ENCODE measurements at places on chromosomes 5 and 9. TPM values are rescaled to one million over a fixed set of nuclear protein-coding genes. Genes with fewer than 3 reads are reported as not detected.

Gene SLU7
- 37.7 TPM for total RNA-seq

- no peaks in the 10 kb centered on the region for H3K4me1 ChIP-seq
- H3K27ac ChIP-seq = no peak overlapping the region
- no peaks in the 10 kb centered on the region for H3K36me3 ChIP-seq
- no peak overlapping the region for H3K4me3 ChIP-seq
- no peak for DNase-seq
- H3K27me3 ChIP-seq = peaks cover 3% of the 10 kb centered on the region
Observed at GRCh38 chr5:131943916-131944315, 1.5 kb downstream of the MEIKIN start.

GRCh38 chr5:6858419-6858818 lies 145.2 kb downstream of the TENT4A start:
- peaks cover 15% of the 10 kb centered on the region for H3K4me1 ChIP-seq
- DNase-seq = no peak
- no peaks in the 10 kb centered on the region for H3K27me3 ChIP-seq
- no peak overlapping the region for H3K27ac ChIP-seq

- no peak overlapping the region for H3K27ac ChIP-seq
- DNase-seq = no peak
- H3K4me1 ChIP-seq = peaks cover 9% of the 10 kb centered on the region
- H3K36me3 ChIP-seq = no peaks in the 10 kb centered on the region
Observed at GRCh38 chr9:76835571-76836283, 70.2 kb downstream of the PRUNE2 start.

- no peaks in the 10 kb centered on the region for H3K36me3 ChIP-seq
- no peak for DNase-seq
- H3K4me1 ChIP-seq = peaks cover 23% of the 10 kb centered on the region
- peaks cover 40% of the 10 kb centered on the region for H3K27me3 ChIP-seq
Observed at GRCh38 chr5:170528976-170529375, 25.2 kb downstream of the KCNIP1 start.

Gene TAL2
- not detected for total RNA-seq

Gene PPP1R2B
- total RNA-seq = not detected

Gene ANKRD31
- 0.45 TPM for total RNA-seq

Gene FBN2
- 62.5 TPM for total RNA-seq

GRCh38 chr9:18485714-18486113 lies 11.8 kb downstream of the ADAMTSL1 start:
- H3K36me3 ChIP-seq = no peaks in the 10 kb centered on the region
- H3K27ac ChIP-seq = no peak overlapping the region
- H3K27me3 ChIP-seq = no peaks in the 10 kb centered on the region
- H3K4me3 ChIP-seq = no peak overlapping the region
- H3K4me1 ChIP-seq = peaks cover 4% of the 10 kb centered on the region
- no peak for DNase-seq

DNA sequence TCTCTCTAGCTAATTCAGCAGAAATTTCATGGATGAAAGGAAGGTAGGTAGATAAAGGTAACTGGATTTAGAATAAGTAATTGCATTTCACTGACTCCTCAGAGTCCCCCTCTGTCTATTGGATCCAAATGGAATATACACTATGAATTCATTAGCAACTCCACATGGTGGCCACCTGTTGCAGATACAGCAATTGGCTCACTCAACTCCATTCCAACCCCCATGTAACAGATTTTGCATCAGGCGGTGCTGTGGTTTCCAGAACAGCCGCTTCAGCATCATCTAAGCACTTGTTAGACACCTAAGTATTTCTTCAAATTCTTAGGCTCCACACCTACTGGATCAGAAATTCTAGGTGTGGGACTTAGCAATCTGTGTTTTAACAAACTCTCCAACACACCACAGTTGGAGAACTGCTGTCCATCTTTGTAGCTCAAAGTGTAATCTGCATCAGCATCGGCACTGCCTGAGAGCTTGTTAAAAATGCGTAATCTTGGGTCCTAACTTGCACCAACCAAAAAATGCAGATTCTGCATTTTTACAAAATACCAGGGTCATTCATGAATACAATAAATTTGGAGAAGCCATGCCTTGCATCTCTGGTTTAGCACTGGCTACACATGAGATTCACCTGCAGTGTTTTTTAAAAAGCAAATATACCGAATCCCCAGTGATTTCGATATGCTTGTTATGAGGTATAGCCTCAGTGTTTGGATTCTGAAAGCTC lies 413.8 kb upstream of the CD180 start:
- H3K27ac ChIP-seq = no peak overlapping the region
- H3K27me3 ChIP-seq = peaks cover 15% of the 10 kb centered on the region
- H3K4me3 ChIP-seq = no peak overlapping the region
- DNase-seq = no peak

DNA sequence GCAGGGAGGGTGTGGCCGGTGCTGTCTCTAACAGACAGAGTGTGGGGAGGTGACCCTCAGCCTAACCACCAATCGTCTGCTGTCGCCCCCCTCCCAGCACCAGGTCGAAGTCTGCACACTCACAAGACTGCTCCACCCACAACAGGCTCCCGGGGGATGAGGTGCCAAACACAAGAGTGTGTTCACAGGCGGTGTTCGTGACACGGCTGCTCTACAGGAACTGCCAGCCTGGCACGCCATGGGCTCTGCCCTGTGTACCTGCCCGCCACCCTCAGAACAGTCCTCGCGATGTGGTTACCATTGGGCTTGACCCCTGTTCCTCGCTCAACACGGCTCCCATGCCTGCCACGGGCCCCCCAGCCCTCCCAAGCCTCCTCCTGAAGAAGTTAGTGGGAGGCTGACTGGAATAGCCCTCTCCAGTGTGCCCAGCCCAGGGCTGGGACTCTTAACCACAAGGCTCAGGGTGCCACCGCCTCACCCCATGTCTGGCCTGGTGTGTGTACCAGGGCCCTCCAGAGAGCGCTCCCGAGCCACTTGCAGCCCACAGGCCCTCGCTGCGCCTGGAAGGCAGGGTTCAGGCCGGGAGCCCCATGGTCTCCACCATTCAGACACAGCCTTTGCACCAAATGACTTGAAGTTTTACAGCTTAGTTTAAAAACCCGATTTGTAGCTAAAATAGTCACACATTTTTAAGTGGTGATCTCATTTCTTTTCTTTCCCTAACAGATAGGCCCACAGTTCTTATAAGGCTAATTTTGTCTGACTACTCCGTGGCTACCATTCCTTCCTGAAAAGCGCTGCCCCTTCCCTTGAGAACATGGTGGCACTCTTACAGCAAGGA lies 102.5 kb downstream of the CAMSAP1 start:
- no peak overlapping the region for H3K4me3 ChIP-seq
- H3K4me1 ChIP-seq = no peaks in the 10 kb centered on the region
- H3K27ac ChIP-seq = no peak overlapping the region
- no peaks in the 10 kb centered on the region for H3K36me3 ChIP-seq
